ENCODE measurements at places on chromosomes 6 and 20.

DNA sequence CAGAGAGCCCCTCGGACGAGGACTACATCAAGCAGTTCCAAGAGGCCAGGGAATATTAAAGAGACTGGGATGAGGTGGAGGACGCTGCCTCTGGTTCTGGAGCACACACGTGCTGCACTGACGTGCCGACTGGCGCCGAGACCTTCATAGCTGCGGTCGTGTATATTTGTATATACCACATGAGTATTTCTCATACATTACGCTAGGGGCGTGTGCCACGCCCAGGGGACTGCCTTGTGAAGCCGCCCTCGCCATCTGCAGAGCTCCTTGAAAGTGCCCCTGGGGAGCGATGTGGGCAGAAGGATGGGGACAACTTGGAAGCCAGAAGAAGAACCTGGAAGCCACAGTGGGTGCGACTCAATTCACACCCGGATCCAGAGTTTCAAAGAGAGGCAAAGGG, 78.3 kb downstream of the ISM1 start:
- no peak for DNase-seq

DNA sequence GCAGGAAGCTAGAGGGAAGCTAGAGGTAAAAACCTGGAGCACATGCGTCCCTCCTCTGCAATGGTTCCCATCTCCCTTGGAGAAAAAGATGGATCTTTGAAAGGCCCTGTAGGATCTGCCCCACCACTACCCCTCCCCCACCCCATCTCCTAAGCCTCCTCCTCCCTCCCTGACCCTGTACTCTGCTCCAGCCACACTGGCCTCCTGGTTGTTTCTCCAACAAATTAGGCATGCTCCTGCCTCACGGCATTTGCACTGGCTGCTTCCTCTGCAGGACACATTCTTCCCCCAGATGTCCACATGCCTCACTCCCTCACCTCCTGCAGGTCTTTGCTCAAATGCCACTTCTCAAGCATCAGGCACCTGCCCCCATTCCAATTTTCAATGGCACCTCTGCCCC, 45.5 kb downstream of the UBE2V1 start:
- DNase-seq = no peak

DNA sequence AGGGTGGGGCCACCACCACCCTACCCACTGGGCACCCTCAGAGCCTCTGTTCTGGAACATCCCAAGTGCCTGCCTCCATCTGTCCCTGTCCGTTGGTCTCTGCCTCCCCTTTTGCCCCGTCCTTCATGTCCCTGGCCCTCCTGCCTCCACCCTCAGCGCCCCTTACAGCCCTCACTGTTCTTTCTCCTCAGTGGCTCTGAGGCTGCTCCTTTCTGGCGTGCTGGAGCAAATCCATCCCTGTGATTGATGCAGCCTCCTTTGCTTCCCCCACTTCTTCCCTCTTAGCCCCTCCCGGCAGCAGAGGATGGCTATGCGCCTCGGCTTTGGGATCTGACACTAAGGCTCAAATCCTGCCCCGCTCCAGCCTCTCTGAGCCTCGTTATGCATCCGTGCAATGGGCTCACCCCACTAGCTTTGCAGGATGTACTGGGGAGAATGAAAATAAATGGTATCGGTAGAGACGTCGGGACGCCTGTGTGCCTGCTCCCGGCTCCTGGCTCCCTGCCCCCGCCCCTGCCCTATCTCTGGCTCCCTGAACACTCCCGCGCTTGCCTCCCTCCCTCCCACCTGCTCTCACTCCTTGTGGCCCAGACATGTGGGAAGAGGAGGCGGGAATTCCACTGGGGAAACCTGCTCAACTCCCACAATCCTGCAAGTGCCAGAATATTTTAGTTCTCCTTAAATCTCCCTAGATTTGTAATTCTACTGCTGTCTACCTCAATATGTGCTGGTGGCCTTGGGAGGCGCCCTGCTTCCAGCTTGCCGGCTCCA, 13.1 kb downstream of the VSTM2L start:
- DNase-seq = no peak

- no peak for DNase-seq
These were observed 8.3 kb downstream of the ELOVL2 start for GRCh38 chr6:11035616-11036350.

GRCh38 chr20:3430376-3431069, 23.1 kb upstream of the DNAAF9 start:
- DNase-seq = no peak

GRCh38 chr6:18415671-18416340, 28.7 kb downstream of the RNF144B start:
- no peak for DNase-seq

DNA sequence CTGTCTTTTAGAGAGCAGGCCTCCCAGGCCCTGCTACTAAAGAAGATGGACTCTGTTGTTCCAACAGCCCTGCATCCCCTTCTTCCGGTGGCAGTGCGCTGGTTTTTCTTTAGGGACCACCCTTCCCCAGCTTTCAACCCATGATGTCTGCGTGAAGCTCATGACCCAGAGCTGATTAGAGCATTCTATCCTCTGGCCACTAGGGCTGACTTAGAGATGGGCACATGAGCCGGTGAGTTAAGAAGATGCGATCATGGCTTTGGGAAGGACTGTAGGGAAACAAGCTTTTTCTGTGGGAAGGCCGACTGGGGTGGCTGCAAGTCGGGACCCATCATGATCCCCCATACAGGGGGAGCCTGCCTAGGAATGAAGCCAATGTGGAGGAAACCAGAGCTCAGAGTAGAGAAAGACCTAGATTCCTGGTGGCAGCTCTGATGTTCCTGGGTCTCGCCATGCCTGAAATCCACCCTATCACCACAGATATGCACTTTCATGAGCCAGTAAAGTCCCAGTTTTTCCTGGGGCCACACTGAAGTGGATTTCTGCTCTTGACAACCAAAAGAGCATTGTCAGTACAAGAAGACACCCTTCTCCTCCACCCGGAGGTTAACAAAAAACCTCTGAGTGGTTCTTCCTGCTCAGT, 29.1 kb upstream of the STX16 start:
- no peak for DNase-seq

Measured in CD4-positive, alpha-beta T cell treated with Interleukin-6 for 4 hours (primary cell).